Naive thymus-derived CD4-positive, alpha-beta T cell (primary cell): ENCODE measurements at places on chromosomes 7 and 10. TPM values are rescaled to one million over a fixed set of nuclear protein-coding genes. Genes with fewer than 3 reads are reported as not detected.

- no peak for DNase-seq
These were observed 17.8 kb downstream of the ARHGAP22 start for GRCh38 chr10:48587101-48587500.

DNA sequence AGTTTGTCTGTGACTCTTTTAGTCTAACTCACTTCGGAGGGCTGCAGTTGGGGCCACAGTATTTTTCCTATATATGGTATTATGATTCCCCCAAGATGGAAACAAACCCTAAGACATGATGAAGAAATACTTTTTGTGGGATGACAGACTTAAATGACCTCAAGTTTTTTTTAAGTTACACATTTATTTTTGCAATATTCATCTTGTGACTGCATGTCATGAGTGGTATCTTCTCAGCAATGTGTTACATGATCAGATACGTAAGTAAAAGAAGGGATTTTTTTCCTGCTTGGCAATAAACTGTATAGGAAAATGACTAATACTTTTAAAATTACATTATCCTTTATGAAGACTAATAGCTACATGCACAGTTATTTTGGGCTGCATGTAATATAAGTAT is 57.8 kb downstream of the OR13A1 start:
- no peak for DNase-seq

DNA sequence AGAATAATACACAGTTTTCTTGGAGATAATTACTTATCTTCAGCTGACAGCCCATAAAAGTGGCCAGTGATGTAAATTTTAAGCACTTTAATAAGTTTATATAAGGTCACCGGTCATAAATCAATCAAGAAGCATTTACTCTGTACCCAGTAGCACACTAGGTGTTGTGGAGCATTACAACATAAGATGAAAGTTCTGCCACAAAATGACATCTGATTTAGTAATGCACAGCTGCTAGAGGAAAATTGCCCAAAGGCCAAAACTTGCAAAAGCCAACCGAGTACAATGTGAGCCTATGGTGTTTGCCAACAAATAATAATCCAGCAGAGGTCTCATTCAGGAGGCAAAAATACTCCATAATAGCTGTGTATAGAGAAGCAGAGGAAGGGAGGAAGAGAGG is 63.6 kb downstream of the GPR37 start:
- no peak for DNase-seq

DNA sequence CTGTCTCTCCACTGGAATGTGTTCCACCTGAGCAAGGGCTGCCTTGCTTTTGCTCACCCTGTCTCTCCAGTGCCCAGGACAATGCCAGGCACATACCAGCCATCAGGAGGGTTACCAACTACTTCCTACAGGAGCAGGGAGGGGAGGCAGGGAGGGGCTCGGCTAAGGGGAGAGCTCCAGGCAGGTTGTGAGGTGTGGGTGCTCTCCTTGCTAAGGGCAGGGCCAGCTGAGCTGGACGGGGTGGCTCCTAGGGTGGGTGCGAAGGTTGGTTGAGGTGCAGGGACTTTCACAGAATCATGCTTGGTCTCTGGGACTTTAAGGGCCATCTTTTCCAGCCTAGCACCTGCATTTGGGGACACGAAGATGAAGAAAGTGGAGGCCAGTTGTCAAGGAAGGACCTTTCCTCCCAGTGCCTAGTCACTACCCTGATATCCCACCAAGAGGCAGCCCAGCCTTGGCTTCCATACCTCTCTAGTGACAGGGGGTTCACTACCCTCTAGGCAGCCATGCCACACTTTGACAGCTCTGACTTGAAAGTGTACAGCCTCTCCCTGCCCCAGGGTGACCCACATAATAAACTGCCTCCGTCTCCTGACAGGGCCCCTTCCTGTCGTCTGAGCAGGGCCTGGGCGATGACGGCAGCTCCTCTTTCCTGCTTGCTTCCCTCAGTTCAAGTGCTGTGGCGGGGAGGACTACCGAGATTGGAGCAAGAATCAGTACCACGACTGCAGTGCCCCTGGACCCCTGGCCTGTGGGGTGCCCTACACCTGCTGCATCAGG is 46.5 kb downstream of the TSPAN15 start:
- DNase-seq: no peak

DNA sequence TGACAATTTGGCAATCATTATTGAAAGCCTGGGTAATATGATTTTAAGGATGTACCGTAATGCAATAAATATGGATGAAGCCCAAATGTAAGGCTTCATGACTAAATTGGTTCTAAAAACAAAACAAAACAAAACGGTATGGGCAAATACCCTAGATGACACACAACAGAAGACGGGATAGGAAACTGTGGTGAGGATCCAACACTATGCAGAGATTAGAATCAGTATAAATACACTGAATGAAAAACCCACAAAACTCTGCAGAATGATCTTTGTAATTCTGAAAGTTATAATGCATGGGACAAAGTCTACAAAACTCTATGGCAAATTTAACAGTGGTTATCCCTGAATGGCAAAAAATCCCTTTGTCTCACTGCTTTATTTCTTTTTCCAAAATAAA is 57.6 kb downstream of the MALSU1 start:
- peak; percentile 42 for DNase-seq

DNA sequence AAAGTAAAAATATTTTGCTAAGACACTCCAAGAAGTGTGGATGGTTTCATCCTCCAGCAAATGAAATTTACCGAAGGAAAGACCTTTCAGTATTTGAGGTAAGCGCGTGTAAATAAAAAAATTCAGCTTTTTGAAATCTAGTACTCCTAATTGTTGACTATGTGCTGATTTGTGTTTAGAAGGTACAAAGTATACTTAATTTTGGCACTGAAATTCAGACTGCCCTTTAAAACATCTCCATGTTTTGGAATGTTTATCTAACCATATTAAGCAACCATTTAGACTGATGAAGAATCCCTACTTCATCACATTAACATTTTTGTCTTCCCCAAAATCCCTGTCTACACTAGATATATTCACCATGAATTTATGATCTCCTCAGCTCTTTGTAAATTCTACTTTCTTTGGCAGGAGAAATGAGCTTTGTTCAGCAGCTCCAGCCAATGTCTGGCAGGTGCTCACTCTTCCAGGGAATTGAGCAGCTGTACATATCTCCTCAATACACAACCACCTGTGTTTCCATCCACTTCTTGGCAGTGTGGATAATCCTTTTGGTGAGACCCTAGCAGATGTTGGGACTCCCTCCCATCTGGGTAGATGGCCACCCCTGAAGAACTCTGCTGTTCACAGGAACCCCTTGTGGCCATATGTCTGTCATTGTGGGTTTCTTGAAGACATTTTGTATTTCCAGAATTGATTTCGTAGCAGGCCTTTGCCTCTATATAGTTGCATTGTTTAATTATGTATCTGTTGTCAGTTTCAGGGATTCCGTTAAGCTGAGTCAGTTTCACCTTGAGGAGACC is 129.4 kb upstream of the SAMD8 start:
- DNase-seq: no peak

DNA sequence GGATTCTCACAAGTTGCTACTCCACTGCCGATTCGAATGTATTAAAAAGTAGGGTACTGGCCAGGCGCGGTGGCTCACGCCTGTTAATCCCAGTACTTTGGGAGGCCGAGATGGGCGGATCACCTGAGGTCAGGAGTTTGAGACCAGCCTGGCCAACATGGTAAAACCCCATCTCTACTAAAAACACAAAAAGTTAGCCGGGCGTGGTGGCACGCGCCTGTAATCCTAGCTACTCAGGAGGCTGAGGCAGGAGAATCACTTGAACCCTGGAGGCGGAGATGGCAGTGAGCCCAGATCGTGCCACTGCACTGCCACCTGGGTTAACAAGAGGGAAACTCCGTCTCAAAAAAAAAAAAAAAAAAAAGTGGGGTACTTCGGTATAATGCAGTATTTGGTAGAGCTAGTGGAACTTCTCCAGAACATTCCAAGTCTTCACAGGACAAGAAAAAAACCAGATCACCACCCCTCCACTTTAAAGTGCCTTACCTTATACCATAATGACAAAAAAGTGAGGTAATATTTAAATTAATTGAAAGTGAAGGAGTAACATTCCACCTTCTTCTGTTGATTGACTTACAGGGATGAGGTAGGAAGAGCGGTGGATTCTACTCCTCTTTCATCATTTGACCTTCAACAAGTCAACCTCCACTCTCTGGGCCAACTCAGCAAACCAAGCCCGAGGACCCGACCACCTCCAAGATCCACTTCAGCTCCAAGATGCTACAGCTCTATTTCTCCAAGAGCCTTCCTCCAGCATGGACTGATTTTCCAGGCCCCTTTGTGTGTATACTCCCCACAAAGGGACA is 2.0 kb downstream of the BAZ1B start:
- DNase-seq: no peak

GRCh38 chr7:127751490-127752448 is 99.8 kb downstream of the SND1 start:
- DNase-seq: no peak

DNA sequence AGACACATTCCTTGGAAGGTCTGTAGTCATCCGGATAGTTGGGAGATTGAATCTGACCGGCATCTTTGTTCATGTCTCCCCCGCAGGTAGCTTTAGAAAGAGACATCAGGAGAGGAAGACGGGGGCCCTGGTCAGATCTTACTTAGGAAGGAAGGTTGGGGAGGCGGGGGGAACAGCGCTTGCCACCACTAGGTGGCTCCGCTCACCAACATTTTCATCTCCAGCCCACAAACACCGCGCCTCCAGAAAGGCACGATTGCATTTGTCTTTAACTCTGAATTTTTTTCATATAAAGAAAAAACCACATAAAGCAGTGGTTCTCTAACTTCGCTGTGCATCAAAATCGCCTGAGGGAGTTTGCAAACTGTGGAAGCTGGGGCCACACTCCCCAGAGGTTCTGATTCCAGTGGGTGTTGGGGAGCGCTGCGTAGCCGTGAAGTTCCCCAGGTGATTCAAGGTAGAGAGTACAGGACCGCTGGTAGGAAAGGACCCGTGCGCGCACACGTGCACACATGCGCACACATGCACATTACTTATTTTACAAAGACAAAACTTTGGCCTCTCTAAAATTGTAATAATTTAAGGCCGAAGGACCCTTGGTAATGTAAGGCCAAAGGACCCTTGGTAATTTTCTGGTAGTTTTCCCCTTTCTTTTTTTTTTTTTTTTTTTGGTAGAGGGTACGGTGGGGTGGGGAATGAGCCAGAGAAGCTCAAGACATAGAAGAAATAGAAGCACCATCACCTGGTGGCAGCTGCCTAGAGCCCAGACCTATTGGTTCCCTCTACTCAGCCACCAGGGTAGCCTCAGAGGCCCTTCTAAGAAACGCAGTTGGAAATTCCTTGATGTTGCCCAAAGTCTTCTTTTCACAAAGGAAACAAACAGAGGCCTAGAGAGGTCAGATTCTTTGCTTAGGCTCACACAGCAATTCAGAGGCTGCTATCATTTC is 37.4 kb upstream of the OPALIN start:
- DNase-seq: peak; percentile 65

DNA sequence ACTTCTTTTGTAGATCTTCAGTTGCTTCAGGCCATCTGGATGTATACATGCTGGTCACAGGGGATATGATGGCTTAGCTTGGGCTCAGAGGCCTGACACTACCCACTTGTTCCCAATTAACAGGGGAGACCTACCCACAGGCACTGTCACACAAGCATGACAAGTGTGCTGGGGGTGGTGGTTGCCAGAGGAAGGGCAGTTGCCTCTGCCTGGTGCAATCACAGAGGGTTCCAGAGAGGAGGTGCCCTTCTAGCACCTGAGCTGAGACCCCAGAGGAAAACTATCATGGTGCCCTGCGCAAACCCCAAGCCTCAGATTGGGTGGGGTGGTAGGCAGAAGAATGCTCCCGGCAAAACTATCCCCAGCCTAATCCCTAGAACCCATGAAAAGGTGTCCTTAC is 65.6 kb upstream of the NANOS1 start:
- DNase-seq: no peak

GRCh38 chr7:38678698-38679054 is 47.5 kb upstream of the AMPH start:
- DNase-seq: no peak

GRCh38 chr7:5614600-5614999 is 166.9 kb downstream of the RNF216 start:
- DNase-seq: no peak

GRCh38 chr7:42993038-42993437 is 60.9 kb downstream of the MRPL32 start:
- DNase-seq: no peak

DNA sequence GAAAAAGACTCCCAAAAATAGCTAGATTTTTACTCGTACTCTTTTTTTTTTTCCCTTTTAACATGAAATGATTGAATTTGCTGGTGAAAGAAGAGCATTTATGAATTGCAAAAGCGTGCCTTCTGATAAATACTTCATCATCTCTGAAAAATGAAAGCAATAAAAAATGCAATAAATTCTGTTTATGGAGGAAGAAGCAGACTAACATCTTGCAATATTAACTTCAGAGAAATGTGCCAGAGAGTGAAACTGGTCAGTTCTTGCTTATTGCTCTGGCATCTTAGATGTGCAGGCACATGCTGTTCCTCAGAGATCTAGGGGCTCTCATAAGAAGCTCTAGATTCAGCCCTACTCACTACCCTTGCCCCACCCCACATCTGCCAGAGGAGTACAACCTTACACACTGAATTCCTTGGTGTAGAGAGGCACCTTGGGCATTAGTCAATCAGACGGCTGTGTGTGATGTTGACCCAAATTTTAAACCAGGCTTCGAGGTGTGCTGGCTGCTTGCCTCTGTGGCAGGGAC is 891.1 kb upstream of the GHITM start:
- no peak for DNase-seq

DNA sequence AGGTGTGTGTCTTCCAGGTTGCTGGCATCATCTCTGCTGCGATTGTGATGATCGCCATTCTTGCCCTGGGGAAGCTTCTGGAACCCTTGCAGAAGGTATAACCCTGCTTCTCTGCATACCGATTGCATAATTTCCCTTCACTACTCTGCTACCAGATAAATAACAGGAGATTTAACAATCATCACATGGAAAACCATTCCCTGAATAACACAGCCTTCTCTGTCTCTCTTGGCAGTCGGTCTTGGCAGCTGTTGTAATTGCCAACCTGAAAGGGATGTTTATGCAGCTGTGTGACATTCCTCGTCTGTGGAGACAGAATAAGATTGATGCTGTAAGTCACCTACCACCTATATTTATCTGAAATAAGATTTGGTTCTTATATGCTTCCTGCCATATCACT is 33.8 kb downstream of the SLC26A4 start:
- DNase-seq: no peak

DNA sequence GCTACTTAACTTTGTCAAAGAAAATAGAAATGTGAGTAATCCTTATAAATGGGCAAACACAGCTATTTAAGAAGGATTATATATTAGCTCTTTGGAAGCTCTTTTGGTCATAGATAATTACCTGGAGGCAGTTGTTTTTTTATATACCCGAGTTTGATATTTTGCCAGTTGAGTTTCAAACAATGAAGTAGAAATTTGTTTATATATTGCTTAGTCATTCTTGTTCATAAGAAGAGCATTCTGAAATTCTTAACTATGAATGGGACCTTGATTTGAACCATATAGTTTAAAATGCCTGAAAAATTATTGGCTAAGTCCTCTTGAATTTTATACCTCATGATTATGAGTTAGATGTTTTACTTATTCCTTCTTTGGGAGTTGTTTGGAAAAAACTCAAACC is 36.4 kb downstream of the MINPP1 start:
- DNase-seq: no peak

The LRRC61 gene
- 21.6 TPM for polyA plus RNA-seq

The CYP2C19 gene
- polyA plus RNA-seq: not detected

The ETV1 gene
- polyA plus RNA-seq: not detected
